ENCODE measurements at places on chromosomes 2 and 18.
A peak's percentile ranks its signal among the peaks of the same experiment; 100 is the strongest.

DNA sequence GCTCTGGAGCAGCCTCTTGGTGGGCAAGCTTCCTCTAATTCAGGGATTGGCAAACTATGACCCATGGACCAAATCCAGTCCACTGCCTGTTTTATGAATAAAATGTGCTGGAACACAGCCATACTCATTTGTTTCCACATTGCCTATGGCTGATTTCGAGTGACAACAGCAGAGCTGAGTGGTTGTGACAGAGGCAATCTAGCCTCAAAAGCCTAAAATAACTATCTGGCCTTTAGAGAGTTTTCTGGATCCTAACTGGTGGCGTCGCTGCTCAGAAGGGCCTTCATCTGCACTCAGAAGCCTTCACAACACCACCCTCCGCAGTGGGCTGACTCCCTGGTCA is 147.1 kb downstream of the CCBE1 start:
- no peak for DNase-seq

DNA sequence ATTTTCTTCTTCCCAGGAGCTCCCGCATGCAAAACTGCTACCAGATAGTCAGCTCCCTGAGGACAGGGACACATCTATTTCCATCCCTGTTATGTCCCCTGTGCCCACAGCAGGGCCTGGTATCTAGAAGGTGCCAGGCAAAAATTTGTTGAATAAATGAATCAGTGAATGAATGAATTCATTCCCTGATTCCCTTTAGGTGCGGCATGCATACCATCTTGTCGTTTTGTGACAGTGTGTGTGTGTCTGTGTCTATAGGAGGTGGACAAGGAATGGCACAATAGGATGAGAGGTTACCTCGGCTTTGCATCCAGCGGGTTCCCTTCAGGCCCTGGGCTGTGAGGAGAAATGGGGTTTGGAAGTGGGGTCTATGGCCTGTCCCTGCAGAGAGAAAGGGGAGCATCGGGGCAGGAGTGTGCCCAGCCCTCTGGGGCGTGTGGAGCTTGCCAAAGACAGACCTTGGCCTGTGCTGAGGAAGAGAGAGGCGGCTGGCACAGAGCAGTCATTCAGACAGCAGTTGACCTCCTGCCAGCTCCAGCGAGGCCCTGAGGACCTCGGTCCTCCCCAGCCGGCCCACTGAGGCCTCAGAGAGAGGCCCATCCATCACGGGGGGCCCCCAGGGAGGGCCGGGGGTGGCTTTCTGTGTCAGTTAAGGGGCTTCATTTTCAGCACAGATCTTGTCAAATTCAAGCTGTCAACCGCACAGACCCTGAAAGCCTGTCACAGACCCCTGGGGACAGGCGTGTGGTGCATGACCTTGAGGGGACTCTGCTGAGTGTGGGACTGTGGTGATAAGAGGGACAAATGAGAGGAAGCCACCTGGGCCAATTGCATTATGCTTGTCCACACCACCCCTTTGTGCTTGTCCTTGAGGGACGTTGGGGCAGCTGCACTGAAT is 125.9 kb upstream of the CXCR4 start:
- no peak for DNase-seq

GRCh38 chr18:63111671-63112402 is 207.7 kb downstream of the BCL2 start:
- no peak for DNase-seq

GRCh38 chr18:24326211-24326610 is 71.4 kb downstream of the OSBPL1A start:
- no peak for DNase-seq

GRCh38 chr2:23200068-23200786 is 184.8 kb upstream of the KLHL29 start:
- no peak for DNase-seq

- DNase-seq: no peak
These were observed 30.4 kb downstream of the UPP2 start for GRCh38 chr2:158131919-158132566.

- no peak for DNase-seq
These were observed 157.5 kb upstream of the CAVIN2 start for GRCh38 chr2:192004188-192004963.

DNA sequence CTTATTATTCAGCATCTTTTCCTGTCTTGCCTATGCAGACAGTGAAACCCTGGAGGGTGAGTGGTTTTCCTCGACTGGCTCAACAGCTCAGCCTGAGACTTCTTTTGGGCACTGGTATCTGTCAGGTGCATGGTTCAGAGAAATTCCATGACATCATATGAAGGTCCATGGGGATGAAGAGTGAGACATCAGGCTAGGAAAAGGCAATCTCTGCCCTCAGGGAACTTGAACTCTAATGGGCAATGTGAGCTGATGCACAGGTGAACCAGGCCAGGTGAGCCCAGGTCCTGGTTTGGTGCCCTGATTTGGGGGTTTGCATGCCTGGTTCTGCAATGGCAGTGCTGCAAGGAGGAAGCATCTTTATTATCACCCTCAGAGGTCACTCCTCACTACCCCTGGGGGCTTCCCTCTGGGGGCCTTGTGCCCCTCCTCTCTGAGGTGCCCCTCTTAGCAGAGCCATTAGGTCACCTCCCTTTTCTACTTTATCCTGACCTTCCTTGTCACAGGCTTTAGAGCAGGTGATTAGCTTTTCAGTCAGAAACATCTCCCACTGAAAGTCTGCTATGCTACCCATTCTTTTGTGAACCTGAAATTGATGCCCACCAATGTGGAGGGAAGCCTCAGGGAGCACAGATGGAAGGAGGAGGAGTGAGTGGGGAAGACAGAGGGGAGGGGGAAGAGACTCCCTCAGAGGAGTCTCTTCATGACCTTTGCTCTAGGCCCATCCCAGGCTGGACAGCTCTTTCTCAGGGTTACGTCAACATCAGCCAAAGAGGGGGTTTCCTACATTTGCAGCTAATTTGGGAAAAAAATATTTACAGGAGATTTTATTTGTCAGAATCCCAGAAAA is 47.3 kb downstream of the MERTK start:
- DNase-seq: no peak

DNA sequence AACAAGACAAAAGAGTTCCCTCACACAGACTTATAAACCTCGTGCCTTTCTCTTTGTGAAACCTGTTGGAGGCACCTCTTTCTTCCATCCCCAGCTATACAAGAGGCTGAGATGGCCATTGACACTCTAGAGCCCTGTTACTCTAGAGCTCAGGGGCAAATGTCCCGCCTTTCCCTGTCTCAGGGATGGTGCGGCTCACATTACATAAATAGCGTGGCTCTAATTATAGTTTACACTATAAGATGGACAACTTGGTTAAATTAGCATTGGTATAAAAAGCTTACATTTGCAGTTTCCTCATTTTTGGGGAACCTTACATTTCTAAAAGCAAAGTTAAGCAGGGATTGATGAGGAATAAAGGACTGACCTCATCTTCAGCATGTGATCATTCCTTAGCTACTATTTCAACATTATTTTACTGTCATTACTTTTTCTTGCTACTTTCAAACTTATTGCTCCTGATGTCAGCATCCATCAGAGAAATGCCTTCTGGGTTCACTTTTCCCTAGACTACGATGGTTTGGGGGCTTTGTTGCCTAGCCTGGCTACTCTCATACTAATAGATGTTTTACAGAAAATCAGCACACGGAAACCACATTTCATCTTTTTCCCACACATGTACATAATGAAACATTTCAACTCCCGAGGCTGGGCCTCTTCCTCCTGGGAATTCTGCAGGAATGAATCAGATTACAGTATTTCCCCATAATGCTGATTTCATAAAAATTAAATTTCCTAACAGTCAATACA is 40.4 kb downstream of the FTCDNL1 start:
- no peak for DNase-seq

DNA sequence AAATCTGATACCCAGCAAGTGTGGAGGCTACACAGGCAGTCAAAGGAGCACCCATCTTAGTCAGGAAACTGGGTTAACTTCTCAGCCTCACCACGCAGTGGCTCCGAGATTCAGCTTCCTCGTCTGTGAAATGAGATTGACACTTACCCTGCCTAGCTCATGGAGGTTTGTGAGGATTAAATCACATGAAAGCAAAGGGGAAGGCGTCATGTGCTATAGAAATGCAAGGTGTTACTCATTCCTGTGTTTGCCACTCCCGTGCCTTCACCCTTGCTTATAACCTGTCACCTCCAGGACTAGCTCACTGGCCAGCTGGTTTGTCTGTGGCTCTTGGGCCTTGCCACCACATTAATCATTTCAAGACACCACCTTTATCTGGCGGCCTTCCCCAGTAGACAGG is 118.9 kb upstream of the FOSL2 start:
- DNase-seq: no peak

- DNase-seq: no peak
These were observed 56.9 kb downstream of the FBXO11 start for GRCh38 chr2:47849368-47849767.

GRCh38 chr2:238238311-238238765 is 1.5 kb downstream of the HES6 start:
- peak; percentile 50 for DNase-seq

DNA sequence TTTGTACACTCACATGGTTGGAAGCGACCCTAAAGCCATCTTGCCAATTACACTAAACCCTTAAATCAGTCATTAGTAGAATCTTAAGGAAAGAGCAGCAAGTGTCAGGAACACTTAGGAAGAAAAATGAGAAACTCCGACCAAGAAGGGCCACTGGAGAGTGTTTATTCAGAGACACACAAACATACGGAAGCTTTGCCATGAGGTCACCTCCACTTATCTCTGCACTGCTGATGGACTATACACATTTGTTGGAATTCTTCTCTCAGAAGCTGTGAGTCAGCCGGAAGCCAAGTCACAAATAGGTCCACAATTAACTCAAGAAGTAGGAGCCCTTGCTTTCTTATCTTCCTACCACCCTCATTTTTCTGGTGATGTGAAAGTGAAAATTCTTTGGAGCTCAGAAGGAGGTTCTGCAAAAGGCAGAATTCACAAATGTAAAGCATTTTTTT is 21.6 kb downstream of the BMP10 start:
- DNase-seq: no peak

DNA sequence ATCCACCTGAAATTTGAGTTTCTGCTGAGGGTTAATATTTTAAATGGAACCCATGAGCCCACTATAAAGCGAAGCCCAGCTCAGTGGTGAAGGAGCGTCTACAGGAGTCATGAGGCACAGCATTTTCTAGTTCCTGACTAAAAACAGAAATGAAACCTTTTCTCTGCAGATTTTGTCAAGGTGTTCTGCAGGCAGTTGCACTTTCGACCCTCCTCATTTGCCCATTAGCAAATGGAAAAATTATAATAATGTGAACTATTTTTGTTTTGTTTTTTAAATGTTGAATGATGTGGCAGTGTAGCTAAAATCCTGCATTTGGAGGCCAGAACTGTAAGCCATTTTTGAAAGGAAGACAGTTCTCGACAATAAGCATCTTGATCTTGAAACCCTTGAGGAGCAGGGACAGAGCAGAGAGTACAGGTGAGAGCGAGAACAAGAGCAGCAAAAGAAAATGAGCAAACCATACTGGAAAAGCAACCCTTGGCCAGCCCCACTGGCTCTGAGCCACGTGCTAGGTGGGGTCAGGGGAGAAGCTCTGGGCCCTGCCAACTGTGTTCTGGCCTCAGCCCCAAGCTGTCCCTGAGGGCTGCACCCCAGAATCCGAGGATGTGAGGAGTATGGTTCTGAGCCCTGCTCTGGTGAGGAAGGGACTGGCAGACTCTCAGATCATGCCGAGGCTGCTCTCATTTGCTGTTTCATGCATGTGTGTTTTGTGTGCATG is 26.4 kb upstream of the COPS8 start:
- no peak for DNase-seq

DNA sequence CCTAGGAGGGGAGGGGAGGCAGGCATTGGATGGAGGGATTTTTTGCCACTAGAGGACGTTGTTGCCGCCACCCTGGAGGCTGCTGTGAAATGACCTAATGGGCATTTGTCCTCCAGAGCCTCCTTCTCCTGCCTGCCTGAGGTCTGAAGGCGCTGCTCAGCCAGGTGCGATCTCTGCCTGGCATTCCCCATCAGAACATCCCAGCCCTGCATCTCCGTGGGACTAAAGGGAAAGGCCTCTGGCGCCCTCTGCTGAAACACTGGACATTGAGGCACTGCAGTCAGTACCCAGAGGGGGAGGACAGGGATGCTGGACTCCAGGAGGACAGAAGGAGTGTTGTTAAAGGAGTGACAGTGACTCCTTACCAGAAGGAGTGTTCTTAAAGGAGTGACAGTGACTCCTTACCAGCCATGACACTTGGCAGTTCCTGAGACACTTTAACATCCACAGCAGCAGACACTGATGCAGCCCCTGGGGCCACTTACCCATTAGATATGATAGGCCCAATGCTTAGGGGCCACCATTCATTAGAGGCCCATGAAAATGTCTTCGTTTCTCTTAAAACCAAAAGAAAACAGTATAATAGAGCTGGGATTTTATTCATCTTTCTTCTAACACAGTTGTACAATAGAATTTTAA is 17.0 kb downstream of the THNSL2 start:
- DNase-seq: peak; percentile 89

DNA sequence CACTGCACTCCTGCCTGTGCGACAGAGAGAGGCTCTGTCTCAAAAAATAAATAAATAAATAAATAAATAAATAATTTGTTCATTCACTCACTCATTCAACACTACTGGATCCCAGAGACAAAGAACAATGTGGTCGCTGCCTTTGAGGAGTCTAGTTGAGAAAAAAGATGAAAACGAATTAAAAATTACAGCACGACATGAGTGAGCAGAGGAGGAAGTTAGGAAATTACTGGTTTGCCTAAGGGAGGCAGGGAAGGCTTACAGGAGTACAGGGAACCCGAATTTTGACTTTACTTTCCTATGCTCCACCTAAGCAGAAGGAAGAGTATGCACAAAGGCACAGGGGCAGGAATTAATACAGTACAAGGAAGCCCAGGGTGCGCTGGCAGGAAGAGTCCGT is 4.2 kb upstream of the KCMF1 start:
- no peak for DNase-seq

DNA sequence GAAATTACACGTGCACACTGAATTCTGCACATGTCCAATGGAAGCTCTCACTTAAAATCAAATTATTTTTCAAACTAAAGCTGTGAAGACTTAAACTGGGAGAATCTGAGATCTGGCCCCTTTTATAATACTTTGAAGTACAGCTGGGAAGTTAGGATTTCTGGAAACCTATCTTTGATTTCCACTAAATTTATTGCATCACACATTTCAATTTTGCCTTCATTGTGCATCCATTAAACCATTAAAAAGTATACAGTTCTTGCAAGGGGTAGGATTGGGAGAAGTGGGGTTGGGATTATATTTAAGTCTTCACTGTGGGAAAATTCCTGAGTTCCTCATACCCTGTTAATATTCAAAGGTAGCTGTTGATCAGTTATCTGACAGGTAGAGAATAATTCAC is 1229.6 kb upstream of the ZEB2 start:
- DNase-seq: no peak

DNA sequence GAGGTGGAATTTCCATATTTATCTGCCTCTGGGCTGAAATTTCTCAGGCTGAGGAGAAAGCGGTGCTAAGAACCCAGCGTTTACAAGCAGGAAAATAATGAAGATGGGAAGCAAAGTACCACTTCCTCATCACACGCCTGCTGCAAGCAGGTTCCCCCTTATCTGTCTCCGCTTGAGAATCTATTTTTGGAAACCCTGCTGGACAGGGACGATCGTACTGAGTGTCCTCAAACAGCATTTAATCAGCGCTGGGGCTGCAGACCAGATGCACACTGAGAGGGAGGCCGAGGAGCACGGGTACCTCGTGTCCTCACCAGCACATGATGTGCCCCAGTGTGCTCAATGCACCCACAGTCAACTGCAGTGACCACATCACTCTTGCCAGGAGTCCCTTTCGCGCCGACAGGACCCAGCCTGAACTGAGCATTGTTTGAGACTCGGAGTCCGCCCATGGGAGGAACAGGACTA is 160.4 kb downstream of the HDAC4 start:
- no peak for DNase-seq
